ENCODE measurements at places on chromosomes 1 and 21. TPM values are rescaled to one million over a fixed set of nuclear protein-coding genes. Genes with fewer than 3 reads are reported as not detected.

- no peak for DNase-seq
These were observed 308.5 kb downstream of the NTNG1 start for GRCh38 chr1:107449326-107449725.

CDCP2 gene
- total RNA-seq = not detected

DNA sequence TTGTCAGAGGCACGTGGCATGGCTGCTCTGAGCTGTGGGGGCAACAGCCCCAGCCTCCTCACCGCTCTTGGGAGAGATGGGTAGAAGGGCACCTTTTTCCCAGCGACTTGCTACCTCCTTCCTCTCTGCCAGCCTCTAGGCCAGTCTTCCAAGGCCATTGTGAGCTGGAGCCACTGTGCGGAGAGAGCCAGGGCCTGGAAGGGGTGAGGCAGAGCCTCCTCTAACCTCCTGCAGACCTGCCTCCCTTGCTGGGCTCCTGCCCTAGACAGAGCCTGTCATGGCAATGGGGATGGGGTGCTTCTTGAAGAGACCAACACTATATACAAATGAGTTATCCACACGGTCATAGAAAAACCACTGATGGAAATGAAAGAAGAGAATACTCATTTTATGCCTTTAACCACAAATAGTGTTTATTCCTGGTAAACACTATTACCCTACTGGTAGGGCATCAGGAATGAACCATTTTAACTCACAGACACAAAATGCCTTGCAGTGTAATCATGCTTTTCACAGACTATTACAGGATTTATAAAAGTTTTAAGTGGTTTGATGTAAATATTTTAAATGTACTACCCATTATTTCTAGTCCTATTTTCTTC, 5.0 kb upstream of the IGFN1 start:
- no peak for DNase-seq

LRRC53 gene
- 0.11 TPM for total RNA-seq

DNA sequence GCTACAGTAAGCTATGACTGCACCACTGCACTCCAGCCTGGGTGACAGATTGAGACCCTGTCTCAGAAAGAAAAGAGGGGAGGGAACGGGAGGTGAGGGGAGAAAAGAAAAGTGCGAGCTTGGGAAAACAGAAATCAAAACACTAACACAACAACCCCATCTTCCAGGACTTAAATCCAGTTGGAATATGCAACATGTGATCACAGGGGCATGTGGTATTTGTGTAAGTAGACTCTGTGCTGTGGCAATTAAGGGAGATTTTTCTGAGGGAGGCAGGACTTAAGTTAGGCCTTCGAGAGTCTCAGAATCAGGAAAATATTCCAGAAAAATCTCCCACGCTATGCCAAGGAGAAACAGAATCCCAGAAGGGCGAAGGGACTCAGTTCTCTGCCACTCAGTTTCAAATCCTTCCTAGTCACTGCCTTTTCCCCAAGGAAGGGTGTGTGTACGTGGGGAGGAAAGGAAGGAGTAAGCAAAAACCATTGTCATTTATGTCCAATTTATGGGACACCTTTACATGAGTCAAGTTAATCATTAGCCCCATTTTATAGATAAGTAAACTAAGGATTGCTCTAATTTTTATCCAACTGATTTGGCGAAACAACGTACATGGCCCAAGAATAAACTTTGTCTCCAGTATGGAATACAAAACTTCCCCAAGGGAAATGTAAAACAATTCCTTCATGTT, 12.3 kb downstream of the ID3 start:
- DNase-seq = no peak

NEGR1 gene
- total RNA-seq = 10.8 TPM

MTARC2 gene
- total RNA-seq = 2.2 TPM

DNA sequence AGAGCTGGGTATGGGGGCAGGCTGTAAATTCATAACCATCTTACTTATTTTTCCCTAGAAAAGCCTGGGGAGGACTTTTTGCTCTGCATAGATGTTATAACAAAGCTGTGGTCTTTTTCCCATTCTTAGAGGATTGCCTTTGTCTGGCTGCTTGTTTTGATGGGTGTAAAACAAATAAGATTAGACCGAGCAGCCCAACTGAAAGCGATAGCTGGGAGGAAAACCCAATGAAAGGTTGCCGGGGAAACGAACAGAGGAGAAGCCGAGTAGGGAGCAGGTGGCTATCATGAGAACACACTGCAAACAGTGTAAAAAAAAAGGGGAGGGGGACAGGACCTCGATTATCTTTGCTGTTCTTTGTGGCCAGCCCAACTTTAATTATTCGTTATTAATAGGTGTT, 1.9 kb downstream of the ELAVL4 start:
- DNase-seq = no peak

GJA9 gene
- total RNA-seq = not detected

- no peak for DNase-seq
These were observed 141.4 kb downstream of the SYT2 start for GRCh38 chr1:202568826-202569225.

IKBKE gene
- 10.0 TPM for total RNA-seq

OXCT2 gene
- total RNA-seq = 0.88 TPM

DNA sequence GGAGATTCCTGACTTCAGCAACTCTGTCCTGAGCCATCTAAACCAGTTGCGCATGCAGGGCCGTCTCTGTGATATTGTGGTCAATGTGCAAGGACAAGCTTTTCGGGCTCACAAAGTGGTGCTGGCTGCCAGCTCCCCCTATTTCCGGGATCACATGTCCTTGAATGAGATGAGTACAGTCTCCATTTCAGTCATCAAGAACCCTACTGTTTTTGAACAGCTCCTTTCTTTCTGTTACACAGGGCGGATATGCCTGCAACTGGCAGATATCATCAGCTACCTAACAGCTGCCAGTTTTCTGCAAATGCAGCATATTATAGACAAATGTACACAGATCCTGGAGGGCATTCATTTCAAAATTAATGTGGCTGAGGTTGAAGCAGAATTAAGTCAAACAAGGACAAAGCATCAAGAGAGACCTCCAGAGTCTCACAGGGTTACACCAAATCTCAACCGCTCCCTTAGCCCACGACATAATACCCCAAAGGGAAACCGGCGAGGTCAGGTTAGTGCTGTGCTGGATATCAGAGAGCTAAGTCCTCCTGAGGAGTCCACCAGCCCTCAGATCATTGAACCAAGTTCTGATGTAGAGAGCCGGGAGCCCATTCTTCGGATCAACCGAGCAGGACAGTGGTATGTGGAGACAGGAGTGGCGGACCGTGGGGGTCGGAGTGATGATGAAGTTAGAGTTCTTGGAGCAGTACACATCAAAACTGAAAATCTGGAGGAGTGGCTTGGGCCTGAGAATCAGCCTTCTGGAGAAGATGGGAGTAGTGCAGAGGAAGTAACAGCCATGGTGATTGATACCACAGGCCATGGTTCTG, 2.3 kb downstream of the ZBTB37 start:
- no peak for DNase-seq

DNA sequence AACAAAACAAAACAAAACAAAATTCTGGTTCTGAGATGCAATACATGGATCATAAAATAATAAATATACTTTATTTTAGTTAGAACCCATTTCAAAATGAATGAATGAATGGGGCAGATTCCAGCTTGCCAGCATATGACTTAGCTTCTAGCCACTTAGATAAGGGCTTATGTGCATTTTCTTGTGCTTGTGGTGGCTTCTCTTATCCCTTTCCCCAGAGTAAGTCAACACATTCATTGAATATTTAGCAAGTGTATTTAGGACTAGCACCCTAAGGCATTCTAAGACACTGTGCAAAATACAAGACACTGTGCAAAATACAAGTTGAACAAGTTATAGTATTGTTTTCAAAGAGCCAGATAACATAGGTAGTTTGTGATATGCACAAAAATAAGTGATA, 4.7 kb downstream of the ADIPOR1 start:
- DNase-seq = no peak

DNASE2B gene
- total RNA-seq = not detected

DNA sequence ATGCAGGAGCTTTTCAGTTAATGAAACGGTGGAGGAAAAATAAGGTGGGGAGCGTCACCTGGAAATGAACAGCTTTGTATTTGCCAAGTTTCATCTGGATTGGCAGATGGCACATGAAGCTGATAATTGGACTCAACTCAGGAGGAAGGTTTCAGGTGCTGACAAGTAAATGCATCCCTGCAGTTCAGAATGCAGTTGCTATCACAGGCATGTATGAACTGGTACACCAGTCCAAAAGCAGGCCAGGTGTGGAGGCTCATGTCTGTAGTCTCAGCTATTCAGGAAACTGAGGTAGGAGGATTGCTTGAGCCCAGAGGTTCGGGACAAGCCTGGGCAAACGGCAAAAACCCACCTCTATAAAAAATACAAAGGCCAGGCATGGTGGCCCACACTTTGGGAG, 15.5 kb downstream of the DEGS1 start:
- no peak for DNase-seq

DNA sequence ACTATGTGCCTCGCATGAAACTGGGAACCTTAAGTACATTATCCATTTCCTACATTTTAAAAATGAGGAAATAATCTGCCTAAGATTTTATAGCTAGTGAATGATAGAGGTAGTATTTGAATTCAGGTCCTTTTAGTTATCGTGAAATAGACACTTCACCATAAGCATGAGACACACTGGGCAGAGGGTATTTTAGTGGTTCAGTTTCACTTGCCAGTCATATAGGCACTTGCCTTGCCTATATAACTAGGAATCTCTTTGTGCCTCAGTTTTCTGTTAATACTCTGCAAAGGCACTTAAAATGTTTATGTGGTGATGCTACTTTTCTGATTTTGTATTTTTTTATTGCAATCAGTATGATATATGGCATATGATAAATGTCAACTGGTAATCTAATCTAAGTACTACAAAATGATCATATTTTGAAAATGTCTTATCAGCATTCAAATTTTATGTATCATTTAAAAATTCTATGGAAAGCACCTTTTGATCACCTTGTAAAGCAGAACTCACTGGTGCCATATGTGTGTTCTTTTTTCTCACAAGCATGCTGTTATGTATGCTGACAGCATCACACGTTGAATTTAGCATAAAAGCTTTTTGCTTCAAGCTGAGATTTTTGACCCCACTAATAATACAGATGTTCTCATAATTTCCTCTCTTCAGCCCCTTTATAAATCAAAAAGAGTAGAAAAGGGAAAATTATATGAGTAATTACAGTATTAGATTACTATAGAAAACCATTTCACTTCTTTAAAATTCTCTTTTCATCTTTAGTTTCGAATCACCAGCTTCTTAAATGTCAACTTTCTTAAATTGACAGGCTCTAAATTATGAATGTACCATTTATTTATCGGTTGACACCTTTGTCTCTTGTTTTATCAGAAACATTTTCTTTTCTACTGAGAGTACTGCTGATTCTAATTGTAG, 52.6 kb downstream of the RPS6KC1 start:
- no peak for DNase-seq

DNA sequence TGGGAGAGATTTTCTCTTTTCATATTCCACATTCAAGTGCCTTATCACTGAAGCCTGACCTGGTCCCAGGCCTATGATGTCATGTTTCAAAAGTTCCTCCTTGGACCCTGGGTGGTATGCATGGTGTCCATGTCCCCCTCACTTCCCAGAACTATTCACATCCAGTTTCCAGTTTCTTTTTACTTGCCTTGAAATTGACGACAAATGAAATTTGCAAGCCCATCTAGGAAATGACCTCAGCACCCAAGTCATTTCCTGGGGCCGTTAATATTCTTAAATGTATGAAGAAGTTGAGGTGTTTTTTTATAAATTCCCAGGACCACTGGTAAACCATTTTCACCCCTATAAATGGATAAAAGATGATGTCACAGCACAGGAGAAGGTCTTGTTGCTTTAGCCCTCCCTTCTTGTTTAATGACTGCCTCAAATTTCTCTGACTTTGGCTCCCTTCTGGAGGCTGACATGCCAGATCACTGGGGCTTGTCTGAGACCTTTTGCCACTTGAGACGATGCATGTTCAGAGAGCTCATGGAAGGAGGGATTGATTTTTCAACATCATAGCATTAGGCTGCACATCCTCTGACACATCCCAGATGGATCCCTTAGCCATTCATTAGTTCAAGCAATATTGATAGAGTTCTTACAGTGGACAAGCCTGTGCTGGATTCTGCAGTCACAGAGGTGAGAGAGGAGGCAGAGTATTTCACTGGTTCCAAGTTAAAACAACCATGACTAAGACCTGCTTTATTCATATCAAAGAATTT, 221.3 kb downstream of the PLPP3 start:
- no peak for DNase-seq

DNA sequence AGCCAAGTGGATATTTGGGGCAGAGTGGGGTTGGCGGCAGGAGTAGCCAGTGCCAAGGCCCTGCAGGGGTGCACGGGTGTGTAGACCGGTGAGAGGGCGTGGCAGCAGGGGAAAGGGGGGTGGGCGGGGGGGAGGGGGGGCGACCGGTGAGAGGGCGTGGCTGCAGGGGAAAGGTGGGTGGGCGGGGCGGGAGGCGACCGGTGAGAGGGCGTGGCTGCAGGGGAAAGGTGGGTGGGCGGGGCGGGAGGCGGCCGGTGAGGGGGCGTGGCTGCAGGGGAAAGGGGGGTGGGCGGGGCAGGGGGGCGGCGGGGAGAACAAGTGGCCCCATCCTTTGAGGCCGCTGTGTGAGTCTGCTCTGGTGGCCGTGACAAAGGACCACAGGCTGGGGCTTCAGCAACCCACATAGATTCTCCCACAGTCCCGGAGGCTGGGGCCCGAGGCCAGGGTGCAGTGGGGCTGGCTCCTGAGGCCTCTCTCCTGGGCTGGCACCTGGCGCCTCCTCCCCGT, 25.8 kb downstream of the RRP1 start:
- DNase-seq = no peak

TSHB gene
- total RNA-seq = not detected

DNA sequence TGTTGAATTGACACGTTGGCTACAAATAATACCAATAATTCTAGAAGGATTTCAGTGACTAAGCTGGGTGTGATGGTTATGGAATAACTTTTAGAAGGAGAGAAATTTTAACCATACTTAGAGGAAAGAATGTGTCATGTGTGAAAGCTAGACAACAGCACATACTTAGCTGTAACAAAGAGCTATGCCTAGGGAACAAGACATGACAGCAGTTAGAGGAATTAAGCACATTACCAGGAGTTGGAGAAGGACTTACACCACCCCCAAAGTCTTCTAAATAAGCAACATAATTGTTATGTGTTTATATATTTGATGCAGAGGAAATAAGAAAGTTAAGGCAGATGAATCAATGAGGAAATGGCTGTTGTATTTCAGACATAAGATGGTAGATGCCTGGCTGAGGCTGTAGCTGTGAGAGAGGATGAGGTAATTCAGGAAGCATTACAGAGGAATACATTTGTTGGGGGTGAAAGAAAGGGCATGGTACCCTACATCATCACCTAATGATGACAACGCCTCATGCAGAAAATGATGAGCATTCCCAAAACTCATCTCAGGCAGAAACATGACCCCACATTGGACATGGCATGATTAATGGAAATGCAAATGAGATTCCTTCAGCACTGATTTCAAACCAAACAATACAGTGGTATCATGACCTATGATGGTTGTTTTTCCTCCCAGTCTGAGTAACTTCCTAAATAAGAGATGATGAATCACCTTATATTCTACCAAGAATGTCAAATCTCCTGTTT, 211.5 kb downstream of the LHX8 start:
- no peak for DNase-seq

- DNase-seq = no peak
These were observed 9.3 kb upstream of the PIGC start for GRCh38 chr1:172453153-172453545.
